ENCODE measurements at places on chromosomes 1 and 21.

DNA sequence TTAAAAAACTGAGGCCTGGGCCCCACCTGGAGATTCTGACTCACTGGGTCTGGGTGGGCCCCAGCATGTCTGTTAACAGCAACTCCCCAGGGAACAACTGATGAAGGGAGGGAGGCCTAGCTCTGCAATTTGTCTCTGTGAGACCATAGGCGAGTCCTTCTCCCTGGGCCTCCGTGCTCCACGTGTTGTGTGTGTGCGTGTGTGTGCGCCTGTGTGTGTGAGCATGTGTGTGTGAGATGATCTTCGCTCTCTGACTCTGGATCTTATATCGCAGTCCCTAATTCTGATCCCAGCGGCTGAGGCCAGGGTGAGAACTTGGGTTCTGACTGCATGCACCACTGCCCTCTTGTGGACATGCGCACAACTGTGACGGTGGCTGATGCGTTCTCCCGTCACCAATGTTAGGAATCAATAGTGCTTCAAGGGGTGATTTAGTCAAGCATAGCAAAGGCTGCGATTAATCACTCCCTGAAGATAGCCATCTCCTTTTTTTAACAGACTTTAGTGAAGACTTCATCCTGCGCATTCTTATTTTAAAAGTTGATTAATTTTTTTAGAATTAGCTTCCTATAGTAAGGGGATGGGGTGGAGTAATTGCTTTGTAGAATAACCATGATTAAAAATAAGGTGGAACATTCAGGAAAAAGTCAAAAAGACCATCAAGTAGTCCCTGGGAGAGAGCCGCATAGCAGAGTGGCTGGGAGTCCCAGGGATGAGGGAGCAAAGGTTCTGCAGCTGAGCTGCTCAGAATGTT, 62.4 kb upstream of the USP24 start:
- DNase-seq = peak; percentile 89

DNA sequence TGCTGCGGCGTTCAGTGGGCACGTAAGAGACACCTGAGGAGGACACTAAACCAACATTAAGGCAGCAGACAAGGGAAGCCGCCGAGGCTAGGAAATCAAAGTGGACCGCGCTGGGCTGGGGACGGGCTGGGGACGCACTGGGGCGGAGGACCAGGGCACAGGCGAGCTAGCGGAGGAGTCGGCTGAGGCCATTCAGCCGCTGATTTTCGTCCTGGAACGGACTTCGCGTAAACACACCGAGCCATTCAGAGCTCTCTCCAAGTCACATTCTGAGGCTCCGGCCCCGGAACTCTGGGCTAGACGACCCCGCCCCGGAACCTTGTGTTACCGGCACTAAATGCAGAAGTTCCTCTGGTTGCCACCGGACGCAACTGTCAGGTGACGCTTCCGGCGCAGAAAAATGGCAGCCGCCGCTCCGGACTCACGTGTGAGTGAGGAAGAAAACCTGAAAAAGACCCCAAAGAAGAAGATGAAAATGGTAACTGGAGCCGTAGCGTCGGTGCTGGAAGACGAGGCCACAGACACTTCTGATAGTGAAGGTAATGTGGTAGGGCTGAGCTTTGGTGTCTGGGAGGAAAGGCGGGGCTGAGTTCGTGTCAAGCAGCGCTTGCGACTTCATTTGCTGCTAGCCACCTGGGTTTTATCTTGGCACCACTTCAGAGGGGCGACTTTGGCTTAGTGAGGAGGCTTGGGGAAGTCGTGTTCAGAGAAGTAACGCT, at the start of gene RRP15:
Gene RRP15 (plus strand): TSS at position 377 of the 719 bp plus-strand sequence. CDS start 24 bp downstream, at position 401.
- DNase-seq = peak; percentile 89

GRCh38 chr1:232368821-232369321, 261.1 kb downstream of the SIPA1L2 start:
- DNase-seq = no peak

GRCh38 chr1:205592443-205593003, 39.3 kb downstream of the ELK4 start:
- no peak for DNase-seq

DNA sequence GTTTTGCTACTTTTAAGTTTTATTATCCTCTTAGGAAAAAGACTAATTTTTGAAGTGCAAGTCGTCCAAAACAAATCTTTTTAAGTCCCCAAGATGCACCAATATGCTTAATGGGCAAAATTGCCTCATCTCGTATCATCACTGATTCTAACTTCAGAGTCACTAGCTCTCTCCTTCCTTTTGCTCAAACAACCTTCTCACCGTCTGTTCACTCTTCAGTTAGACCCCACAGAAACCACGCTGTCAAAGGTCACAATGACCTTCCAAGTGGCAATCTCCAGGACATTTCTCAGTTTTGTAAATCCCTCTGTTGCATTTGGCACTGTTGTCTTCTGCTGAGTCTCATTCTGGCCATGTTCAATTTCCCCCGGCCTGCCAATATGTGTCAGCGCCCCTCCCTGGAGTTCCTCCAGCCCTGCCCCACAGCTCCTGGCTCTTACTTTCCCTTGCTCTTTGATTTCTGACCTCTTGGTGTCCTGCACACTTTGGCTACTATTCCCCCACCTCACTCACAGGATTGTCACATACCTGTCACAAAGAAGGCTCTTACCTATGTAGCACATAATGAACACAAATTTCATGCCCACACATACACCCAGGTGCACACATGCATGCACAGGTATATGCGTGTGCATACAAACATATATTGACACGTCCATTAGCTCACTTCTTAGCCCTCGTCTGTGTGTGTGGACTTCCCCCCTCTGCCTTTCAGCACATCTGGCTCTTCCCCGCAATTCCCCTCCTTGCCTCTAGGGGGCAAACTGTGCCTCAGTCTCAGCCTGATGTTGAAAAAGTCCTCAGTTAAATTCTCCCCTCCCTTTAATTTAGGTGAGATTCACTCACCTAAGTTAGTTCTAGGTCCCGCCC, 354.0 kb upstream of the DUSP10 start:
- DNase-seq = peak; percentile 72

DNA sequence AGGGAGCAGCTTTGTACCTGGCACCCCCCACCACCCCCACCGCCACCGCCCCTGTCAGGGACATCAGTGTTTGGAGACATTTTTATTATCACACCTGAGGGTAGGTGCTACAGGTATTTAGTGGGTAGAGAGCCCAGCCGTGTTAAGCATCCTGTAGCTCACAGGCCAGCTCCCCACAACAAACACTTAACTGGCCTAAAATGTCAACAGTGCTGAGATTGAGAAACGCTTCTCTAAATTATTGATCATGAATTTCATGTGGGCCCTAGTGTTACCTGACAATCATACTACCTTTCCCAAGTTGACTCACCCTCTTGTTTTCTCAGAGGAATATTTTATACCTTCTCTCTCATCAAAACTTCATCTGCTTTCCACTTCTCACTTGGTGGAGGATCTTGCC, 21.4 kb downstream of the ELF3 start:
- no peak for DNase-seq

GRCh38 chr1:109490029-109490933, 3.6 kb upstream of the CYB561D1 start:
- DNase-seq = peak; percentile 83

DNA sequence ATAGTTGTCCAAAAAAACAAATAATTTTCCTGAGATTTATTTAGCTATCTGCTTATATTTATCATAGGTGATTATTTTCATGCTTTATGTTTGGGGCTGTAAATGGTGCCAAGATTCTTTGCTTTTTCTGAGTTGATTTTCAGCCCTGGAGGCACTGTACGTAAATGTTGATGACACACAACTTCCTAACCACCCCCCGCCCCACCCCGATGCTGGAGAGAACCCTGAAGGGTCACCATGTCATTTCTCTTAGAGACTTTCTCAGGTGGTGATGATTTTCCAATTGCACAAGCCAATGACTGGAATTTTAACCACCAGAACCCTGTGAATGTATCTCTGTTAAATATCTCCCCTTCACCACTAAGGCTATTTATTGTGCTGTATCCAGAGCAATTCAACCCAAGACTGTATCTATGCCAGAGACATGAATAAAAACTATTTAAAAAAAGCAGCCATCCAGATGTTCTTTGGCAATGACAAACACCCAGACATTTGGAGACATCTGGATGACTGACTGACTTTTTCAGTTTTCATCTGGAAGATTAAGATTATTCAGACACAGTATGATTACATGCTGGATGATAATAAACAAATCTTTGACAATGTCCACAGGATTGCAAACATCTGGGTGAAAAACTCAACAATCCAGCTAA, 346.0 kb downstream of the LMX1A start:
- no peak for DNase-seq

GRCh38 chr1:87963556-87963955, 634.9 kb downstream of the LMO4 start:
- DNase-seq = no peak

- DNase-seq = no peak
These were observed 112.6 kb upstream of the PKN2 start for GRCh38 chr1:88571506-88571905.

DNA sequence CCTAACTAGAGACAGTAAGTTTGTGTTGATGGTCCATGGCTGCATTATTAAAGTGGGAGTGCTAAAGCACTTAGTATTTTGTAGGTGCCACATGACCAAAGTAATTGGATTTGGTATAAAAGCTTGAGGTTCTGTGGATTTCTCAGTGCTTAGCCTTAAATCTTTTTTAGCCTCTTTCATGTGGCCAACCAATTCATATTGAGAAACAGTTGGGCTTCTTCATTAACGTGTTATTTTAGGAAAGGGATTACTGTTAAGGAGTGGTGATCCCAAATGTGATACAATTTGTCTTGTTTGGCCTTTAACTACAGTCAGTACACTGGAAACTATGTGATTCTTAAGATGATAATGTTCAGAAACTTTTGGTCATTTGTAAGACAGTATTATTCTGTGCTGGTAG, 25.5 kb downstream of the MAN1A2 start:
- DNase-seq = no peak

- no peak for DNase-seq
These were observed 48.9 kb upstream of the A3GALT2 start for GRCh38 chr1:33369764-33370163.

GRCh38 chr1:88985692-88986091, 6.7 kb downstream of the KYAT3 start:
- DNase-seq = no peak

- no peak for DNase-seq
These were observed 68.9 kb downstream of the TENT5C start for GRCh38 chr1:117674521-117675400.

- no peak for DNase-seq
These were observed 355.8 kb upstream of the PTBP2 start for GRCh38 chr1:96365596-96366390.

GRCh38 chr1:109113590-109114341, at the start of gene ELAPOR1:
Gene ELAPOR1, plus strand, starts transcription at chr1:109114115. Its CDS starts 69 bp downstream, at chr1:109114184.
- peak; percentile 63 for DNase-seq

DNA sequence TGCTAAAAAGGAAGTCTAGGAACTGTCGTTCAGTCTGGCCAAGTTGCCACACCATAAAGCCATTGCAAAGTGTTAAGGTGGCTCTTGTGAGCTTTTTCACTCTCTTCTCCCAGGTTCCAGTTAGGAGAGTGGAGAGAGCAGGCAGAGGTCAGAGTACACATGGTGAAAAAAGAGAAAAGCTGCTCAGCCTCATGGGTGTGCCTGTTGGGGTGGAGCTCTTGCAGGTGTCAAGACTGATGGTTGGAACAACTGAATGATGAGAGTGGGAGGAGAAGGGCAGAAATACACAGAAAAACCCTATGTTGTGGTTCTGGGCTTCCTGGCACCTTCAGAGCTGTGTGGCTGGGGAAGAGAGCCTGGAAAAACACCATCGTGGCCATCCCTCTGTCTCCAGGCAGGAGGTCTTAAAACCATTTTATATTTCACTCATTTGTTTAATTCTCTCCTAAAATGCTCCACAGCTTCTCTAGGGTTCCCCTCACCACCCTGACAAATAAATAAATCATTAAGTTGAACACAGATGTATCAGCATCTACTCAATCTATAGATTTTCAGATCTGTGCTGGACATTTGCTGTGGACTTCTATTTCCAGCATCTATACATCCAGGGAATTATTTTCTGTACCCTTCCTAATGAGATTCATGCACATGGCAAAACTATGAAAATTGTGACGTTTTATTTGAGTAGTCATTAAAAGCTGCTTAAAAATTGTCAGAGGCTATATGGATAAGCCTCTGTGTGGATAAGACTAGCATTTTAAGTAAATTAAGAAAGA, 17.5 kb downstream of the UBASH3A start:
- DNase-seq = no peak

- DNase-seq = peak; percentile 25
These were observed 19.4 kb downstream of the COL6A1 start for GRCh38 chr21:46000731-46001641.

DNA sequence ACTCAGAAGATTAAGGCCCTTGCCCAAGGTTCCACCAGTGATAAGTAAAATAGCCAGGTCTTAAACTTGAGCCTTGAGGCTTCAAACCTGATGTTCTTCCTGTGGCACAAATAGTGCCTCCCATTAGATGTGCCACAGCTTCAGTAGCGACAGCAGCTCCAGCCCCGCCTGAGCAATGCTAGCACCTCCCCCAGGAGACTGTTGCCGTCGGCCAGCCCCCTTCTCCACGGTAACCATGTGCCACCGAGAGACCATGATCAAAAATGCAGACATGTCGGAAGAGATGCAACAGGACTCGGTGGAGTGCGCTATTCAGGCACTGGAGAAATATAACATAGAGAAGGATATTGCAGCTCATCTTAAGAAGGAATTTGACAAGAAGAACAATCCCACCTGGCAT, 32.2 kb downstream of the KLHDC7A start:
- DNase-seq = no peak

DNA sequence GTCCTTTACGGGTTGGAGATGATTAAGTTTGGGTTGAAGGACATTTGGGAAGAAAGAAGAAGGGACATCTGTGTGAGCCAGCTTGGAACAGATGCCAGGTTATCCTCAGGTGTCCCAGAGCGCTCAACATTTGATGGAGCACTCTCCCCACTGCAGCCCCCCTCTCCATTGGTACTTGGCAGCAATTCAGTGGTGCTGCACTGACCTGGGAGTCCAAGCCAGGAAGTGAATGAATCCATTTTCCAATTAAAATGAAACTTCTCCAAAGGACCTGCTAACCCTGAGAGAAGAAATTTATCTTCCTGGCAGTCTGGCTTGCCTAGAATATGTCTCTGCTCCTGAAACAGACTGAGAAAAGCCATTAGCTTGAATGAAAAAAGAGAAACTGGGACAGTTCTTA, 67.1 kb downstream of the FGGY start:
- no peak for DNase-seq
